Effector memory CD4-positive, alpha-beta T cell (primary cell): ENCODE measurements at places on chromosomes 3 and 15.

DNA sequence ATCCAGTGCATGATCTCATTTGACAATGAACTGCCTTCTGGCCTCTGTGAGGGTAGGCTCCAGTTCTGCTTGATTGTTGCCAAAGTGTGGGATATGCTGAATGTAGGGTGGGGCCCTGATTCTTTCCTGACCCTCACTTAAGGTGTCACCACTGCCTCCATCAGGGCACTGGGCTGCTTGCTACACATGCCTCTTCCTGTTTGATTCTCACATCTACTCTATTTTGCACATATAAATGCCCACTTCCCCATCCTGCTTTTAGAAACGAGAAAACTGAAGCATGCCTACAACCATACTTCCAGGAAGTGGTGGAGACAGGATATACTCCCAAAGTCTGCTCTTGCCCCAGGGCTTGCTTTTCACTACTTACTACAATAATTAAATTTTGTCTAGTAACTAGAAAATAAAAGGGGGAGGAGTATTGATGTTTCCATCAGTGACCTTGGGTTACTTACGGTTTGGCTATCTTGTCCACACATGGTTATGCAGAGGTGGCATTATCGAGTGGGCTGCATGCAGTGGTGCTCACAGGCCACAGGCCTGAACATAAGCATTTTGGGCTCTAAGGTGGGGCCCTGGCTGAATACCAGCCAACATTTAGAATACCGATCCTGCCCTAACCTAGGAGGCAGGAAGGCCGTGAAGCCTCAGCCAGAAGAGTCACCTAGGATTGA is 6.7 kb downstream of the ZDHHC3 start:
- DNase-seq = no peak

DNA sequence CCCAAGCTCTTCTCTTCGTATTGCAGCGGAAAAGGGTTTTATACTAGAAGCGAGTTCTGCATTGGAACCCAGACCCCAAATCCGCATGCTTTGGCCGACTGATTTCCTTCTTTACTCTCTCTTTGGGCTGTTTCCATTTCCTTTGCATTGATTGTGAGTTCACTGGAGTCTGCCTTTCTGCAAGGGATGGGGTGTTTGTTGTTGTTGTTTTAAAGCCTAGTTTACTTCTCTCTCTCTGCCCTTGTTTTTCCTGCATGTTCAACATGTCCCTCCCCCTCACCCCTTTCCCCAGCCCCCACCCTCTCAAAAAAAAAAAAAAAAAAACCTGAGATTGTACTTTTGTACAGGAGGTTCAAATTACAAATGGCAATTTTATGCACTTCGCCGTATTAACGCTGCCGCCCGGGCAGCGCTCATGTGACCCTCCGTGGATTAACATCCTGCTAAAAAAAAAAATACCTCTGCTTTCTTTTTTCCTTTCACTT is 2.2 kb downstream of the NR2F2 start:
- DNase-seq = no peak

GRCh38 chr3:43286841-43287499 is 630 bp downstream of the SNRK start:
- peak; percentile 18 for DNase-seq

- no peak for DNase-seq
Observed at GRCh38 chr3:122572940-122573412, 4.5 kb upstream of the PARP15 start.

DNA sequence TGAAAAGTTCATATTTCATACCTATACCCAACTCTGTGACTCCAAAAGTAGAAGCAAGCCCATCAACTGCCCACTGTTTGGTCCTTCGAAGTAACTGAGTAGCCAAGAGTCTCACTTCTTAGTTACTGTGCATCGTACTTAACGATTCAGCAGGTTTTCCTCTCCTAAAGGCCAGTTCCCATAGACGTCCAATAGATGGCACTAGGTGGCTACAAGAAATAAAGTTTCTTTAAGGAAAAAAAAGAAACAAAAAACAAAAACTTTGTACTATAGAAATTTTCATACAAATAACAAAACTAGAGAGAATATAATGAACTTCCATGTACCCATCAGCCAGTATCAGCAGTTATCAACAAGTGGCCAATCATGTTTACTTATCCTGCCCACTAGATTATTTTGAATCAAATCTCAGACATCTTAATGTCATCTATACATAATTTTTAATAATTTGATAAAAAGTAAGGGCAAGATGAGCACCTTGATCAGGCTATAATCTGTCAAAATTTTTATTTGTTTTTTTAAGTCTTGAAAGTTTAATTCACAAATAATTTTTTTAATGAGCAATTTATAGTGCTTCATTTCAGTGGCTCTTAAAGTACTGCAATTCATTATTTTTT is 63.8 kb upstream of the ACP3 start:
- no peak for DNase-seq

- DNase-seq = no peak
Observed at GRCh38 chr15:74833376-74834107, 7.1 kb downstream of the CPLX3 start.

DNA sequence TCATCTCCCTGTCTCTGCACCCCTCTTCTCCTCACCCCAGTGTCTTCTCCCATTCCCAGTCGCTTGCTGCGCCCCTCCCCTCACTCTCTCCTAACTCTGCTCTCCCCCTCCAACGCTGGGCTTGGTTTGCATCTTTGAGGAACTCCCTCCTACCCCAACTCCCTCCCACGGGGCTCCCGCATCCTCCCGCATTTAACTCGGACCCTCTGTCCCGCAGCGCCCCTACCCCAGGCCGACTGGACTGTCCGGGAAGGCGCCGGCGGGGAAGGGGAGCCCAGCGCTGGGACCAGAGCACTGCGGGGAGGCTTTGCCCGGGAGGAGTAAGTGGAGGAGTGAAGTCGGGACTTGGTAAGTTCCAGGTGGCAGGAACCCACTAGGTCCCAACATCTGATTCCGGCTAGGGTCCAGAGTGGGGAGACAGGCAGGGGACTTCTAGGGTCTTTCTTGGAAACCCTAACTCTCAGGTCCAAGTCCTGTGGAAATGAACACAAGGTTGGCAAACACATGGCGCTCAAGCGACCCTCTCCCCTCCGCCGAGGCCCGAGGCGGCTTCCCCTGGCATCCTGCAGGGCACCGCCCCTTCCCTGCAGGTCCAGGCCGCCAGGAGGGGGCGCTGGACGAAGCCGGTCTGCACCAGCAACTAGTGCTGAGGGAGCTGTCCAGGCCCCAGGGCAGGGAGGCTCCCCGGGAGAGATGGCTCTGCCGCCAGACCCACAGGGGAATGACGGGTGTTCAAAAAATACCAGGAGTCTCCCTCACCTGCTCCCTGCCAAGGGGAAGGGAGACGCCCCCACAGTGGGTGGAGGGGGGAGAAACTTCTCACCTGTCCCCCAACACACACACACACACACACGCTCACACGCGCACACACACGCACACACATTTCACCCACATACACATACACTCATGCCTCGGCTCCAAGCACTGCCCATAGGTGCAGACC is 53.2 kb downstream of the LHFPL4 start:
- DNase-seq = peak; percentile 4

DNA sequence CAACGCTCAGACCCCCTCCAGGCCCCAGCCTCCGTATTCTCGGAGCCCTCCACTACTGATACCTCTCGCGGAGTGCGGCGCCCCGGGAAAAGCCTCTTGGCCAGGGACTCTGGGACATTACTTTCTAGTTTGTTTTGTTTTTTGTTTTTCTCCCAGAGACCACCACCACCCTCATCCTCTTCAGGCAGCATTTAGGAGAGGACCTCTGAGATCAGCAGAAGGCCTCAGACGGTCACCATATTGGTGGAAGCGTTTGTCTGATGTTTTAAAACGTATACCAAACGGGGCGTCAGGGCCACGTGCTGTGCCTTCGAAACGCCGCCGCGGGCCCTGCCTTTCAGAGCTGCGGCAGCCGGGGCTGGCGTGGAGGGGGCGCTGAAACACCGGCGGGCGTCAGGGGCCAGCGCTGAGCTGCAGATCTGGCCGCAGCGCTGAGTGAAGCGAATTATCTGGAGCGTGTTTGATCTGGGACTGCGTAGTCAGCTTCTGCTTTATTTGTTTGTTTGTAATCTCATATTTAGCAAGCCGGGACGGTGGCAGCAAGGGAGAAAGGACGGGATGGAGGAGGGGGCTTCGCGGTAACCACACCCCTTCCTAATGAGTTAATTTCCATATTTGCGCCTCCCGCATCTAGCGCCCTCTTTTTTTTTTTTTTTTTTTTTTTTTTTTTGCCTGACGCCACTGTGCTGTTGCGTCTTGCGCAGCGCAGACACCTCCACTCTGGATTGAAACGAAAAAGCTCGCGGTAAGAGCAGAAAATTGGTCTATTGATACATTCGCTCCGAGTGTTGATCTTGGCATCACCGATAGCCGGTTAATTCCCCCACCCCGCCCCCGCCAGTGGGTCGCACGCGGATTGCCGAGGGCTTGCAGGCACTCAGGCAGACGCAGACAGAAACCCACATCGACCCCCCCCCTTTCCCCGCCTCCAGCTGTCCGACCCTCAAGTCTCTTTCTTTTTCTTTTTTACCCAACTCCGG is 14.9 kb downstream of the SOX2 start:
- DNase-seq = no peak

DNA sequence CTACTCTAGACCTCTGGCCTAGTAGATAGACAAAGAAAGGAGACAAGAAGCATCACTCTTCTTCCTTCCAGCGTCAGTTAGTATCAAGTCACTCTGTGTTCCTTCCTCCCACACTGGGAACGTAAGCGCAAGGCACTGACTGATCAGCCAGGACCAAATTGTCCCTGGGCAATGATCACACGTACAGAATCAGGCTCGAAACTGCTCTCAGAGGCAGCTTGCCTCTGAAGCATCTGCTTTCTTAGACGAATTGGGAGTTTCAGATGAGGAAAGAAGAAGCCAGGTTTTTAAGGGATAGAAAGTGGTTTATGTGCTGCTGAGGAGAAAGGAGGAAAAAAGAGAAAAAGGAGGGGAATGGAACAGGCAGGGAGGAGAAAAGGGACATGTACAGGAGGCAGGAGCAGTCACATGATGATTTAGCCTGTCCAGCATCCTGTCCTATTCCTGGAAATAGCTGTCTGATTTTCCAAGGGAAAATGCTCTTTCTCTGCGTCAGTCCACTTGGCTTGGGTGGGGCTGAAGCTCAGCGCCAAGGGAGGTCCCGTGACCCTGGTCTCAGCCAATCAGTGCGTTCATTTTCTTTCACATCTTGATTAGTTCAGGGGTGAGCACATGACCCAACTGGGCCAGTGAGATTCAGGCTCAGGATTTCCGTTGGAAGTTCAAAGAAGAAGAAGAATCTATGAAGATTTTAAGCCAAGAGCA is 102.0 kb upstream of the PRICKLE2 start:
- DNase-seq = no peak

DNA sequence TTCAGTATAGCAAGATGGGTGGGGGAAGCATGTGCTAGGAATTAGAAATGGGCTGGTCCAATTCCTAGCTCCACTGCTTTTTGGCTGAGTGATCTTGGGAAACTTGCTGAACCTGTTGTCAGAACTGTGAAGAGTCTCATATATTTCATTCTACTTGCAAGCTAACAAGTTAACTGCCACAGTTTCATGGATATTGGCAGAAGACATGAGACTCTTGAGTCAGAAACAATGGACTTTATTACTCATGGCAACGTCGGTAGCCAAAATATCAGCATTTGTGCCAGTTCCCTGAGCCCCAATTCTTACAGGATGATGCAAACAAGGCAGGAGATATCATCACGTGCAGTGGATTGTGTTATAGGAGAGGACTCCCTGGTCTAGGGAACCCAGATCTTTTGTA is 26.6 kb upstream of the PLAAT1 start:
- DNase-seq = no peak

GRCh38 chr3:73601011-73601410 is 23.7 kb downstream of the PDZRN3 start:
- DNase-seq = no peak

DNA sequence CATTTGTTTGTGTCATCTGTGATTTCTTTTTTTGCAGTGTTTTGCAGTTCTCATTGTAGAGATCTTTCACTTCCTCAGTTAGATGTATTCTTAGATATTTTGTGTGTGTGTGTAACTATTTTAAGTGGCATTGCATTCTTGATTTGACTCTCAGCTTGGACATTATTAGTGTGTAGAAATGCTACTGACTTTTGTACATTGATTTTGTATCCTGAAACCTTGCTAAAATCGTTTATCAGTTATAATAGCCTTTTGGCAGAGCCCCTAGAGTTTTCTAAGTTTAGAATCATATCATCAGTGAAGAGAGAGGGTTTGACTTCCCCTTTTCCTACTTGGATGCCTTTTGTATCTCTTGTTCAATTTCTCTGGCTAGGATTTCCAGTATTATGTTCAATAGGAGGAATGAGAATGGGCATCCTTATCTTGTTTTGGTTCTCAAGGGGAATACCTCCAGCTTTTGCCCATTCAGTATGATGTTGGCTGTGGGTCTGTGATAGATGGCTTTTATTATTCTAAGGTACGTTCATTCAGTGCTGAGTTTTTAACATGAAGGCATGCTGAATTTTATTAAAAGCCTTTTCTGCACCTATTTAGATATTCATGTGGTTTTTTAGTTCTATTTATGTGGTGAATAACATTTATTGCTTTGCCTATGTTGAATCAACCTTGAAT is 211.7 kb downstream of the MBNL1 start:
- no peak for DNase-seq

DNA sequence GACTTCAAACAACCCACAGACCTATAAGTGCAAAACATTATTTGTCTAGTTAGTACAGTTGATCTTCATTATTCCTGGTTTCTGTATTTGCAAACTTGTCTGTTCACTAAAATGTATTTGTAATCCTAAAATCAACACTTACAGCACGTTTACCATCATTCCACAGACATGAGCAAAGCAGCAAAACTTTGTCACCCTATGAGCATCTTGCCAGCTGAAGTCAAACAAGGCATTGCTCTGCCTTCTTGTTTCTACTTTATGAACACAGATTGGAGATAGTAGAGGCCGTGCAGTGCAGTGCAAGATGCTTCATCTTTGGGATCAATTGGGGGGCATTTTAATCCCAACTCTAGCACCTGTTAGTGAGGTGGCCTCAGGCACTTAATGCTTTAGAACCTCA is 202.1 kb downstream of the NLGN1 start:
- DNase-seq = no peak

GRCh38 chr3:190289989-190290388 is 32.3 kb downstream of the CLDN1 start:
- no peak for DNase-seq

GRCh38 chr15:84937144-84937543 is 44.5 kb upstream of the PDE8A start:
- no peak for DNase-seq

GRCh38 chr3:30933478-30934207 is 39.2 kb upstream of the GADL1 start:
- no peak for DNase-seq

DNA sequence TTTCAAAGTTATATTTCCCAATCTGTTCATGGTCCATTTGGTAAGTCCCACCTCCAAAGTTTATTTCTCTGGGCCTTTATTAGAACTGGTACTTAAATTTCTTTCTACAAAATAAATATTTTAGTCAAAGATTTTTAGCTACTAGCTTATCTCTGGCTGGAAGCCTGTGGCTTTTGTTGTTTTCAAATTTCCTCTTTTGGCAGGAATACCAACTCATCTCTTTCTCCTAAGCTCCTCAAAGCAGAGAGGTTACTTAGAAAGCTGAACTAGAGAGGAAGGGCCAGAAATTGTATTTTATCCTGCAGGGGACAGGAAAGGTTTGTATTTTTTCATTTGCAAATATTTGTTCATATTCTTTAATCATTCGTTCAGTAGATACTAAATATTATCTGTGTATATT is 227.8 kb downstream of the TBL1XR1 start:
- DNase-seq = no peak
